ENCODE measurements at places on chromosomes 1 and 21.

- DNase-seq, result peak; percentile 63
These were observed 11.8 kb downstream of the NFYC start for GRCh38 chr1:40703316-40703715.

DNA sequence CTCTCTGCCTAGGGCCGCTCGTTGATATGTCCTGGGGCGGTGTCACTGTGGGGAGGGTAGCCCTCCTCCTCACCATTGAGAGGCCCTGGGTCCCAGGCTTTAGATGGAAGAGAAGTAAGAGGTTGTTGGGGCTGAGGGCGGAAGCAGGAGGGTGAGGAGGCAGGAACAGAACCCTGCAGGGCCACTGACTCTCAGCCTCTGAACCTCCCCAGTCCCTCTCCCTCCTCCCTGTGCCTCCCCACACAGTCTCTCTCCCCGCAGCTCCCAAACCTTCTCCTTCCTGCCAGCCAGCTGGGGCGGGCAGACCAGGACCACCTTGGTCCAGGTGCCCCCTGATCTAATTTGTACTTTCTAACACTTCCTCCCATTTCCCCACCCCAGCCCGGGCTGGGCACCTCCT lies 14.3 kb upstream of the FAM131C start:
- no peak for DNase-seq

- peak; percentile 66 for DNase-seq
These were observed 45.5 kb downstream of the UTP25 start for GRCh38 chr1:209873067-209873799.

DNA sequence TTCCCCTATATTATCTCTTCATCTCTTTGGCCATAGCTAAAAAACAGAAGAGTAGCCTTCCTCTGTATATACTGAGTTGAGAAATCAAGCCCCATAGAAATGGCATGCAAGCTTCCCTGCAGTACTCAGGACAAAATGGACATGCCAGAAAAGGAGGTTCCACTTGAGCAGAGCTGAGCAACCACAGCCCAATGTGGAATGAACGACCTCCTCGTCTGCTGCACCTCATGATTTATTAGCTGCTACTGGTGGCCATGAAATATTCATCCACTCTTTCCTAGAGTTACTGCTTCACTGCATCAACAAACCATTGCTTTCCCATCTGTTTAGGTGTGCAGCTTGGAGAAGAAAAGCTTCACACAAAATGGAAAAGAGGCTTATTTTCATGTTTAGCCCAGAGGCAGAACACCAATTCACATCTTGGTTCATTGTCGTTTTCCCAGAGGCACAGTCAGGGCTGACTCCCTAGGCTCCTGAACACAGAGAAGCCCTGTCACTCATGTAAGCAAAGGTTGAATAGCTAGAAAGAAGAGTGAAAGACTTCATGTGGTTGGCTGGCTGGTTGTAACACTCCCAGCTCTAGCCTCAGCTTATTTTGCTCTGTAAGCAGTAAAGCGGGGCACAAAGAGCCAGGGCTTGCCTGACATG lies 148.0 kb downstream of the TSEN15 start:
- DNase-seq, result no peak

GRCh38 chr1:167263819-167264464 lies 43.3 kb downstream of the POU2F1 start:
- no peak for DNase-seq

GRCh38 chr1:40851643-40852042 lies 10.5 kb downstream of the CITED4 start:
- DNase-seq, result no peak

GRCh38 chr1:236502579-236502971 lies 21.2 kb upstream of the LGALS8 start:
- peak; percentile 42 for DNase-seq

DNA sequence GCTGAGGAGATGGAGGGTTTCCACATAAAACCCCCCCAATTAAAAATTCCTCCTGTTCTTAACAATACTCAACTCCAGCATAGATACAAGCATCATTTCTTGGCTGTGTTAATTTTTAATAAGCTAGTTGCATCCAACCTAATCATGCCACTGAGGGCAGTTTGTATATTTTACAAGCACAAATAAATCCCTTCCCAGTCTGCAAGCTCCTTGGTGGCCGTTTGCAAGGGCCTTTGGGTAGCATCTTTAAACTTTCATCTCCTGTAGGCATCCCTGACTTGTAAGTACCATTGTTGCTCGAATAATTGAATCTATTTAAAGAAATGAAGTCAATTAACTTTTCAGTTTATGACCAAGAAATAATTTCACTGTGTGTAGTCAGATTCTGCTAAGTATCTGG lies 103.5 kb upstream of the AJAP1 start:
- no peak for DNase-seq
